Activated CD4-positive, alpha-beta T cell treated with anti-CD3 and anti-CD28 coated beads, Interleukin-2, amount 50 U/mL, for 4 hours (primary cell): ENCODE measurements at places on chromosomes 5 and 9.

GRCh38 chr9:134992755-134993124 is 75.0 kb upstream of the FCN1 start:
- DNase-seq, result no peak

DNA sequence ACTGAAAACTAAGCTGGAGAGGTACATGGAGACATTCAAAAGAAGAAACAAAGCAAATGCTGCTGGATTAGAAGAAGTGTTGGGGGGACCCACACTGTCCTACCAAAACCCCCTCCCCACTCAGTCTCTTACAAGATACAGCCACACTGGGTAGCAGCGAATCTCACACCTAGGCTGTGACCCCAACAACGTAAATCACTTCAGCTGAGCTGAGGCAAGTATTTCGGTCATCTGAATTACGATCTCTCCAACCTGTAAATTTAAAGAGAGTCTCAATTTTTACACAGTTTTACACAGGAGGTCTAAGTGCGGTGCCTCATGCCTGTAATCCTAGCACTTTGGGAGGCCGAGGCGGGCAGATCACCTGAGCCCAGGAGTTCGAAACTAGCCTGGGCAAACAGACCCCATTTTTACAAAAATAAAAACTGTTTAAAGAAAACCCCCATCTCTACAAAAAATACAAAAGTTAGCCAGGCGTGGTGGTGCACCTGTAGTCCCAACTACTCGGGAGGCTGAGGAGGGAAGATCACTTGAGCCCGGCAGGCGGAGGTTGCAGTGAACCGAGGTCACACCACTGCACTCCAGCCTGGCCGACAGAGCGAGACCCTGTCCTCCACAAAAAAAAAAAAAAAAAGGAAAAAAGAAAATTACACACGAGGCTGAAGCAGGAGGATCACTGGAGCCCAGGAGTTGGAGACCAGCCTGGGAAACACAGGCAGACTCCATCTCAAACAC is 3.4 kb downstream of the CAMSAP1 start:
- no peak for DNase-seq

GRCh38 chr9:35793461-35793860 is 2.1 kb downstream of the NPR2 start:
- no peak for DNase-seq

DNA sequence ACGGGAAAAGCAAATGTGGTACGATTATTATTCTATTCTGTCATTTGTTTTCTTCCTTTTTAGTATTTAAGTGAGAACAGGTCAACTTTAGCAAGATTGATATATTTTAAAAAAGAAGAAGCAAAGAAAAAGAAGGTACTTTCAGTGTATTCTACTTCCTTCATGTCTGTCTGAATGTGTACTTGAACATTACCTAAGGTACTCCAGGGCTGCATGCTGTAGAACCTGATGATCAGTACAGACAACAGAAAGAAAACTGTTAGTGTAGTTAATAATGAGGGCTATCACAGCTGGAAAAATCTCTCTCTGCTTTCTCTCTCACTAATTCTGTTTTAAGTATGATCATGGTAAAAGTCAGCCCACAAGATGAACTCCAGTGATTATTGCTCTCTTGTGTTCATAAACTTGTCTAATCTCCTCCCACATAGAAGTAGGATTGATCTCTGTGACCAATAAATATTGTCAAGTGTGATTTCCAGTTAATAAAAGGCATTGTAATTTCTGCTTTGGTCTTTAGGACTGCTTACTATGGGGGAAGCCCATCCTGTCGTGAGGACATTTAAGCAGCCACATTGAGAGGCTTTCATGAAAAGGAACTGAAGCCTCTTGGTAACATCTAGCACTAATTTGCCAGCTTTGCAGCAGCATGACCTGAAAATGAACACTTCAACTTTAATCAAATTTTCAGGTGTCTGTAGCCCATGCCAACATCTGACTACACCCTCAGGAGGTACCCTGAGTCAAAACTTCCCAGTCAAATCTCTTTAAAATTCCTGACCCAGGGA is 864.0 kb upstream of the ACO1 start:
- no peak for DNase-seq

GRCh38 chr9:78989031-78989658 is 582.6 kb upstream of the TLE4 start:
- no peak for DNase-seq

DNA sequence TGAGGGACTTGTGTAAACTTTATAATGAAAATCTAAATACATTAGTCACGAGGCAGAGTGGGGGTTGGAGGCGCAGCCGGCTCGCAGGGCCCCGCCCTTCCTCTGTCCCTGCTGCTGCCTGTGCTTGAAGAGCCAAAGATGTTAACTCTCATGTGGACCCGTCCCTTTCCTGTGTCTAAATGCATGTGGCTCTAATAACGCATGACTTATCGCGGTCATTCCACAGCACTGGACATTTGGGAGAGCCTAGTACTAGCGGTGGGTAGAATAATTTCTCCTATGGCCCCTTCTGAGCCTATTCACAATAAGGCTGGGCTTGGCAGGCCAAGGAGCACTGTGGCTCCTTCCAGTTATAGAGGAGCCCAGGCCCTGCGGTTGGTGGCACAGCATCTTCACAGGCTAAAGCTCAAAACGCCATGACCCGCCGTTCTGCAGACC is 82.3 kb upstream of the SIMC1 start:
- no peak for DNase-seq

GRCh38 chr9:121278477-121279261 is 10.7 kb downstream of the GSN start:
- DNase-seq, result no peak

DNA sequence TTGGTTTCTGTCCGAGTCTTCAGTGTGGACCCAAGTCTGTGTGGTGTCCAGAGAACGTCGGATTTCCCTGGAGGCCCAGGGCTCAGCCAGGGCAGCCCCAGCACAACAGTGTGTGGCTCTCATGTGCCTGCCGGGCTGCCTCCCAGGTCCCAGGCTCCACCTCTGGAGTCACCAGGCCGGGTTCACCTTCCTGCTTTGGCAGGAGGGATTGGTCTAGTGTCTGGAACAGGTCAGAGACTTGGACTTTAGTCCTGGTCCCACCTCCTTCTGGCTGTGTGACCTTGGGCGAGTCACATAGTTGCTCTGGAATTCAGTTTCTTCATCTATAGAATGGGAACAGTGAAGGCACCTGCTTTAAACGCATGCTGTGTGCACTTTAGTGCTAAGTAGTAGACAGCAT is 3.2 kb downstream of the DOLPP1 start:
- no peak for DNase-seq

- no peak for DNase-seq
Measured at GRCh38 chr5:149820536-149821510, 90.7 kb downstream of the PPARGC1B start.

DNA sequence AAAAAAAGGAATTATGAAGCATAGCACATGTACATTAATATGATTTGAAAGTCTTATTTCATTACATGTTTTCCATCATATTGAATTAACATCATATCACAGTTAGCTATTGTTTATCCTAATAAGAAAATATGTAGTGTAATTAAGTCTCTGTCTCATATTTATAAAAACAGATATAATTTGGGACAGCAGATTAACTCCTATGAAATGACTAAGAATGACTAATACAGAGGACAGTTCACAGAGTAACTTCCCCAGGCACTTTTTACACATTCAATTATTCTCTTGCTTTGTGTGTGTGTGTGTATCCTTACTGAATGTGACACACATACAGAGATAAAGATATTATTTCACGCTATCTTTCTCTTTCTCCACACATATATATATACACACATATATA is 2400.9 kb upstream of the C9orf72 start:
- DNase-seq, result no peak

DNA sequence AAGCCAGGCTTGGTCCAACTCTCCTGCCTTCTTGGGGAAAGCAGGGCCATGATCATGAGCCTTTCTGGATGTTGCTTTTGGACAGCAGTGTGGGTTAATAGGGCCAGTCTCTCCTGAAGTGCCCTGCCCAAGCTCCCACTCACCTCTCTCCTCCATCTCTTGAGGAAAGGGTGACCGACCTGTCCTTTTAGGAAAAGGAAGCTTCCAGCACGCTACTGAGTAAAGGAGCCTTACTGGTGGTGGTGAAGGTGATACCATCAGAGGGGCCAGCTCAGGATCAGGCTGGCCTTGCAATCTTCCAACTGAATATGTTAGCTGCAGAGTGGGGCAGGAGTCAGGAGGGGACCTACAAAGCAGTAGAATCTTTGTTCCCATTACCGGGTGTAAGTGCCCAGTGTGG is 2.2 kb upstream of the RGS3 start:
- DNase-seq, result no peak

DNA sequence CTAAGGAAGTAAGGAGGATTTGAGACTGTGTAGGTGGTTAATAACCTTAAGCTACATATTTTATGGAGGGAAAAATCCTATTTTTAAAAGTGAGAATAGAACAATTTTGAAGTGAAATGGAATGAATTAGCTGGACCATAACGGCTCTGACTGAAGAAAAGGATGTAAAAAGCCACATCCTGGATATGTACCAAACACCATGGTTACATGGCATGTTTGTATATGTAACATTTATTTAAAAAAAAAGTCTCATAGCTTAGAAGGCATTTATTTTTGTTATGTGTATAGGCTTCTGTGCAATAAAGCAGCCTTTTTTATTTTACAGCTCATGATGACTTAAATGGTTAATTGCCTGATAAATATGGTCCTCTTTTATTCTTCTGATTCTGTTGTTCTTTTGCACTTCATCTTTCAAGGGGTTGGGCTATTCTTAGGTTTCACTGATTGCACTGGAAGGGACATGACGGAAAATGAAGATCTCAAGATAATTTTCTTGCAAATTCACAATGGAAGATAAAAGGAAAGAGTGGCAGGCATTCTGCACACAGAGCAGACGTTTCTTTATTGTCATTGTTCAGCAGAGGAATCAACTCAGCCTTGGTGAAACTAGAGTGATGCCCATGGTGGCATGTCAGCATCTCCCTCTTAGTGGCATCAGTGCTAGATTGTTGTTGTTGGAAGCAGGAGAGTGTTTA is 63.1 kb downstream of the DOCK8 start:
- no peak for DNase-seq

DNA sequence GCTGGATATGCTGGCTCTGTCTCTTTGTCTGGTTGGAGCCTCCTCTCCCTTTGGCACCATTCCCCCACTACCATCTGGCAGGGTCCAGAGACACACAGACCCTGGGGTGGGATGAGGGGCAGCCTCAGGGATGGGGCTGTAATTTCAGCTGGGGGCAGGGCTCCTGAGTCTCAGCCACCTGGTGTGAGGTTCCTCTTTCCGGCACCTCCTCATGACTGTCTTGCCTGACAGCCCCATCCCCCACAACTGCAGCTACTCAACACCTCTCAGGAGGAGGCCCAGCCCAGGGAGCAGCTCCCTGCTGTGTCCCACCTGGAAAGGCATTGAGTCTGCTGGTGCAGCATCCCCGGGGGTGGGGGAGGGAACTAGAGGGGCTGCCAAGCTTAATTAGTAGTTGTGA is 11.7 kb upstream of the RPS14 start:
- DNase-seq, result no peak

GRCh38 chr9:99431103-99431502 is 209.0 kb downstream of the SEC61B start:
- DNase-seq, result no peak

DNA sequence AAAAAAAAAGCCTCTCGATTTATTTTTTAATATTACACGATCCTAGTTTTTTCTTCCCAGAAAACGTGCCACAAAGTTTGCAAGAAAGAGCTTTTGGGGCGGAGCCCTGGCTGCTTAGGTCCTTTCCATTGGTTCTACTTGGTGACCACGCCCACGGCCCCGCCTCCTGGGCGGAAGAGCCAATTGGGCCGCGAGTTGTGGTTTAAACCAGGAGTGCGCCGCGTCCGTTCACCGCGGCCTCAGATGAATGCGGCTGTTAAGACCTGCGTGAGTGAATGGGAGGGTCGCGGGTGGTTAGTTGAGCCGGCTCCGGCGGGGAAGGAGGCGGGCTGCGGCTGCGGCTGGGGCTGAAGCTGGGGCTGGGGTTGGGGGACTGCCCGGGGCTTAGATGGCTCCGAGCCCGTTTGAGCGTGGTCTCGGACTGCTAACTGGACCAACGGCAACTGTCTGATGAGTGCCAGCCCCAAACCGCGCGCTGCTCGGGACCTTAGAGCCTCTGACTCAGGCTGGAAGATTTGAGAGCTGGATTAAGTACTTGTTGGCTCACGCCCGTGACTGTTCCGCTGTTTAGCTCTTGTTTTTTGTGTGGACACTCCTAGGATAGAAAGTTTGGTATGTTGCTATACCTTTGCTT is at the start of gene PTTG1:
Gene PTTG1, plus strand, starts transcription at position 231 of the 634 bp plus-strand sequence. CDS start 458 bp downstream, outside the sequence.
- peak; percentile 83 for DNase-seq
